NCI-H1930 (cell line): ENCODE measurements at places on chromosomes 1 and 21.

DNA sequence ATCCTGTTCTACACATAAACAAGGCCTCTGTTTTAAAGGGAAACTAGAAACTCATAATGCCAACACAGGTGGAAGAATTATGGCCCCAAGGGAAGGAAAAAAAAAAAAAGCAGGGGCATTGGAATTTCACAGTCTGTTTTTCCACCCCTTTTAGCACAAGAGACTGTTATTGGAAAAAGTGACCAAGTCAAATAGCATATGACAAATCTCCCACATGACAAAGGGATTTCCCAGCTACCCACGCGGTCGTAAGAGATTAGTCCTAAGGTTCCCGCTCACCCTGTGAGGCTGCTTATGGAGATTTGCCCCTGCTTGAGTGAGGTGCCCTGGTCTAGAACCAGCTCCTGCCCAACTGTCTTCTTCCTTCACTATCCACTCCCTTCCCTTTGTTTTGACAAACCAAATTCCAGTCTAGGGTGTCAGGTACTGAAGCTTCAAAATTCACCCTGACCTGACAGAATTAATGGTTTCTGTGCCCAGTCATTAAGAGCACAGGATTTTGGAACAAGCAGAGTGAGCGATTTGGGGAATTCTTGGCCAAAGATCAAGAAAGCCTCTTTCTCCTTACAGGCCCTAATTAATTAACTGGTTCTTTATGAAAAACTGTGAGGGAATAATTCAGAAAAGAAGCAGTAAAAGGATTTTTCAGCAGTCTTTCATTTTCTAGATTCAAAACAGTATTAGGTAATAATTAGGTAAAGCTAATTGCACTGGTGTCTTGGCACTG is 107.3 kb downstream of the NMNAT2 start:
- no peak for DNase-seq

GRCh38 chr1:14773396-14774025 is 175.0 kb downstream of the KAZN start:
- DNase-seq = no peak

GRCh38 chr1:6724517-6725141 is 23.0 kb upstream of the DNAJC11 start:
- DNase-seq = no peak

DNA sequence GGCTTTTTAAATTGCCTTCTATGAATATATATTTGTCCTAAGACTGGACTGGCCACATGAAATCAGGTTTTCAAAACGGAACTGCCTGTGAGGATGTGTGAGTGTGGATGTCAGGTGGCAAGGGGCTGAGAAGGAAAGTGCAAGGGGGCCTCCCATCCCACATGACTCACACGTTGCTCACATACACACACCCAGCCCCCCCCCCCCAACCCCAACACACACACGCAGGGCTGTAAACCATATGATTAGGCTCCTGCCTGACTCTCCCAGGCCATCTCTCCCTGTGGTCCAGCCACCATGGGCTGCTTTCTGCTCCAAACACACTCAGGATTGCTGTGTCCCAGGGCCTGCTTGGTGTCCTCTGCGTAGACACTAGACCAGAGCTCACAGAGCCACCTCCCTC is 22.4 kb downstream of the DEGS1 start:
- no peak for DNase-seq

- no peak for DNase-seq
Observed at GRCh38 chr1:174013864-174014418, 8.2 kb downstream of the RC3H1 start.

DNA sequence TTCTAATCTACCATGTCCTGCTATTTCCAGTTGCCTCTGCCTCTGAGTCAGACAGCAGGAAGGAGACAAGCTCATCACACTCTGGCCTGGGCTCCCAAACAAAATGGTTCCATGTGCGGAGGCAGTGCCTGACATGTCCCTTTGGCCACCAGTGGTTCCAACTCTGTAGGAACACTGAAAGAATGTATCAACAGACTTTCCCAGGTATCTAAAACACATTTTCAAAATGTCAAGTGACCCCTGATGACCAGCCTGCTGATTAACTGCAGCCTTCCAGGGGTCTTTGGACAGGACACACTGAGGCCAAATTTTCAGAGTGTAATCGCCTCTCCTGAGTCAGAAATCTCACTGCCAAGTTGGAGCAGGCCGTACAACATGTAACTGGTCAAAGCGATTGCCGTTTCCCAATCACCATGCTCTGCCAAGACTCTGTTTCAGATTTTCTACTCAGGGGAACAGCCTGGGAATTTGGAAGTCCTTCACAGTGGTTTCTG is 172.7 kb downstream of the TPR start:
- DNase-seq = no peak

- no peak for DNase-seq
Observed at GRCh38 chr21:24045373-24045772, 1561.9 kb downstream of the MRPL39 start.

- DNase-seq = no peak
Observed at GRCh38 chr1:196517193-196517592, 91.0 kb downstream of the KCNT2 start.

- no peak for DNase-seq
Observed at GRCh38 chr1:81553503-81553902, 247.2 kb upstream of the ADGRL2 start.

DNA sequence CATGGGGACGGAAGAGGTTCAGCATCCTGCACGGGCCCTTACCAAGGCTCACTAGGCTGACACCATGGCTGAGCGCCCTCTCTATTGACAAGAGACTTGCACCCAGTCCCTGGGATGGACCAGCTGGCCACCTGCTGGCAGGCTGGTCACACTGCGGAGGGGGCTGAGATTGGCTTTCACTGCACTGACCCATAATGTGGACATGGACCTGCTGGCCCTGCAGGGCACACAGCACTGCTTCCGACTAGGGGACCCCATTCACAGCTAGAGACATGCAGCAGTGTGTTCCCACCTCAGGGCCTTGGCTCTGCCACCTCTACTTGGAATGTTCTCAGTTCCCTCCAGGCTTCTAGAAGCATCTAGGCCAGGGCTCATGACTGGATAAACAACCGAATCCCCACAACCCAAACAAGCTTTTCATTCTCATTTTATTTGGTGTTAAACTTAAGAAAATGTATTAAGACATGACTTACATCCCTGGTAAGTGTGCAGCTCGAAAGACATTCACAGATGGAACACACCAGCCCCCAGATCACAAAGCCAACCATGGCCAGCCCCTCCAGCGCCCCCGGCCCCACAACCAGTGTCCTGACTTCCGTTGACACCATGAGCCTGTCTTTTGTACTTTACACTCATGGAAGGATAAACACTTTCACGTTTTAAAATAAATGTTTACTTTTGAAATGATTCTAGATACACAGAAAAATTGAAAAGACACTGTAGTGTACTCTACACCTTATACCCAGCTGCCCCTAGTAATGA is 9.3 kb upstream of the SRARP start:
- DNase-seq = no peak
